ENCODE measurements at places on chromosomes 3 and 15. TPM values are rescaled to one million over a fixed set of nuclear protein-coding genes. Genes with fewer than 3 reads are reported as not detected.

IL16 gene
- 5.5 TPM for total RNA-seq

- DNase-seq = peak; percentile 67
Measured at GRCh38 chr3:5187920-5188418, 462 bp downstream of the EDEM1 start.

GRCh38 chr3:190004656-190005055 lies 116.0 kb downstream of the P3H2 start:
- DNase-seq = no peak

GRCh38 chr3:47010910-47011309 lies 31.4 kb downstream of the NBEAL2 start:
- no peak for DNase-seq
